ENCODE measurements at places on chromosomes 2 and 18.

DNA sequence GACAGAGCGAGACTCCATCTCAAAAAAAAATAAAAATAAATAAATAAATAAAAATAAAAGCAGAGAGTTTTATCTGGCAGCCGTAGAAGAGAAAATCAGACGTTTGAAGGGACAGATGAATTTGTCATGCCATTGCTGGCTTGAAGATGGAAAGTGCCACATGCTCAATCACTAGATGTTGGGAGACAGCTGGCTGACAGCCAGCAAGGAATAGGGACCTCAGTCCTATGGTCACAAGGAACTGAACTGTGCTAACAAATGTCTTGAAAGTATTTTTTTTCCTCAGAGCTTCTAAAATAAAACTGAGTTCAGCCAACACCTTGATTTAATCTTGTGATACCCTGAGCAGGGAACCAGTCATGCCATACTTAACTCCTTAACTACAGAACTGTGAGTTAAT, 65.4 kb downstream of the DTNA start:
- DNase-seq = no peak

DNA sequence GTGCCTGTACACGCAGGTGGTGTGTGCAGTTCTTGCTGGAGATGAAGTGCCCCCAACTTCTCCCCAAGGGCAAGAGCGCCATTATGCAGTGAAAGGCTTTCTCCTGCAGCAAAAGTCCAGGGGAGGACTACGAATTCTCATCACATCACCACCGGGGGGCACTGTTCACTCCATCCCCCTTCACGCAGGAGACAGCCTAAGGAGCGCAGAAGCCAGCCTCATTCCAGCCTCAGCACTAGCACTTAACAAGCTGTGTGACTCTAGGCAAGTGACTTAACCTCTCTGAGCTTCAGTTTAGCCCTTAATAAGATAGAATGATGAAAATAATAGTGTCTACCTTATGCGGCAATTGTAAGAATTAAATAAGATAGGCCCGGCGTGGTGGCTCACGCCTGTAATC, 32.3 kb downstream of the DNMT3A start:
- no peak for DNase-seq

DNA sequence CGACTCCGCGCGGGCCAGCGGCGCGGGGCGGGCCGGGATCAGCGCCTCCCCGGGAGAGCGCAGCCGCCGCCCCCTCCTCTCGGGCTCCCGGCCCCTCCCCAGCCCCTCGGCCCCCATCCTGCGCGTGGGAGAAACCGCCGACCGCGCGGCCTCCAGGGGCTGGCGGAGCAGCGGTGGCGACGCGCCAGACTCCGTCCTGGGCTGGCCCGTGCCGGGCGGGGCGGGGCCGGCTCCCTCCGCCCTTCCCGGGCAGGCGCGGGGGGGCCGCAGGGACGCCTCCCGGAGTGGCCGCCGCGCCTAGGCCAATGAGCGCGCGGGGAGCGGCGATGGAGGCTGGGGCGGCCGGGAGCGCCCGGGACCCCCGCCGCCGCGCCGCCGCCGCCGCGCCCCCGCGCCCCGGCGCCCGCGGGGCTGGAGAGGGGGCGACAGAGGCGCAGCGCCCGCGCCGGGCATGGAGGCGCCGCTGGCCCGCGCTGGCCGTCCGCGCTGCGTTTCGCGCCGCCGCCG, 49.1 kb downstream of the KCNIP3 start:
- no peak for DNase-seq

- DNase-seq = no peak
These were observed 21.2 kb downstream of the RBM43 start for GRCh38 chr2:151240433-151240832.

DNA sequence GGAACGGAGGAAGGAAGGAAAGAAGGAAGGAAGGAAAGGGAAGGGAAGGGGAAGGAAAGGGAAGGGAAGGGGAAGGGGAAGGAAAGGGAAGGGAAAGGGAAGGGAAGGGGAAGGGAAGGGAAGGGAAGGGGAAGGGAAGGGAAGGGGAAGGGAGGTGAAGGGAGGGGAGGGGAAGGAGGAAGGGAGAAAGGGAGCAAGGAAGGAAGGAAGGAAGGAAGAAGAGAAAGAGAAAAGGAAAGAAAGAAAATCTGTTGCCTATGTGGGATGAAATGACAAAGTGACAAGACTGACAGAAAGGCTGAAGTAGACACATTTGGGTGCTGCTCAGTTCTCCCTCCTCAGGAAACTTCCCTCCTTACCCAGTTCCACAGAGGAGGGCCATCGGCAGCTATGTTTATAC, 46.3 kb upstream of the GORASP2 start:
- no peak for DNase-seq

GRCh38 chr2:40043641-40044040, 264.6 kb upstream of the THUMPD2 start:
- no peak for DNase-seq

GRCh38 chr2:85673716-85674375, 5.8 kb upstream of the SFTPB start:
- DNase-seq = no peak

GRCh38 chr2:65714866-65715265, 282.5 kb upstream of the SPRED2 start:
- DNase-seq = no peak

All from stimulated activated CD4-positive, alpha-beta T cell treated with anti-CD3 and anti-CD28 coated beads, Interleukin-12 subunit alpha, Interleukin-12 subunit beta, amount 100 ng/mL, for 24 hours (primary cell).